Osteoblast (primary cell): ENCODE measurements at places on chromosomes 6 and 20. TPM values are rescaled to one million over a fixed set of nuclear protein-coding genes. Genes with fewer than 3 reads are reported as not detected.

Gene SOX18
- total RNA-seq, result under 0.01 TPM in 2 replicates

Gene GSTA4
- total RNA-seq, result 33.3 and 36.2 TPM in 2 replicates

Gene SIRPA
- total RNA-seq, result 13.8 and 15.9 TPM in 2 replicates

Gene ASIP
- total RNA-seq, result not detected in 2 replicates

Gene HRH3
- total RNA-seq, result not detected in 2 replicates

Gene PGC
- not detected in 2 replicates for total RNA-seq

Gene DDO
- 3.6 and 5.9 TPM in 2 replicates for total RNA-seq

Gene ULBP1
- 0.72 and 0.88 TPM in 2 replicates for total RNA-seq

Gene SPATA25
- total RNA-seq, result 1.2 and 1.4 TPM in 2 replicates

Gene SLC17A3
- total RNA-seq, result not detected in 2 replicates

Gene ESF1
- total RNA-seq, result 7.7 and 9.0 TPM in 2 replicates

Gene PI16
- total RNA-seq, result 1.8 TPM in 2 replicates

Gene CD24
- 3.3 and 4.1 TPM in 2 replicates for total RNA-seq

Gene GDAP1L1
- total RNA-seq, result 0.72 TPM in 1 of 2 replicates, not detected in the other

Gene SH3BGRL2
- 2.2 and 2.7 TPM in 2 replicates for total RNA-seq

Gene NKAPL
- total RNA-seq, result 1.1 and 1.2 TPM in 2 replicates

Gene ZBTB46
- total RNA-seq, result under 0.01 and 0.36 TPM in 2 replicates

Gene TAF4
- 4.3 and 4.7 TPM in 2 replicates for total RNA-seq

Gene SYNJ2
- total RNA-seq, result 91.6 and 94.8 TPM in 2 replicates

Gene SLC22A7
- total RNA-seq, result not detected in 2 replicates

Gene ELOVL2
- total RNA-seq, result under 0.01 and 0.29 TPM in 2 replicates

Gene OTOR
- not detected in 2 replicates for total RNA-seq

Gene PLN
- total RNA-seq, result 0.36 and 0.59 TPM in 2 replicates

Gene SLC22A2
- total RNA-seq, result under 0.01 TPM in 2 replicates

Gene PDE7B
- total RNA-seq, result 25.3 and 33.9 TPM in 2 replicates

Gene ABRACL
- total RNA-seq, result 42.3 and 43.0 TPM in 2 replicates

Gene PTK6
- total RNA-seq, result under 0.01 TPM in 1 of 2 replicates, not detected in the other

Gene PLCB1
- 13.4 and 23.3 TPM in 2 replicates for total RNA-seq

Gene RCAN2
- 14.1 and 15.6 TPM in 2 replicates for total RNA-seq

Gene HLA-DRB1
- 1.1 and 19.7 TPM in 2 replicates for total RNA-seq

Gene TCP11
- 0.29 and 0.72 TPM in 2 replicates for total RNA-seq

Gene PTGIS
- 33.6 and 89.8 TPM in 2 replicates for total RNA-seq

Gene PRDM1
- total RNA-seq, result 1.8 and 2.5 TPM in 2 replicates

Gene OOEP
- total RNA-seq, result 0.36 and 0.59 TPM in 2 replicates

Gene DNAAF9
- total RNA-seq, result 10.6 and 11.2 TPM in 2 replicates

Gene APOM
- total RNA-seq, result 1.1 and 1.2 TPM in 2 replicates

Gene RIPOR3
- total RNA-seq, result 1.1 and 2.4 TPM in 2 replicates

Gene PLTP
- total RNA-seq, result 15.3 and 21.7 TPM in 2 replicates

Gene PMEPA1
- total RNA-seq, result 20.3 and 23.5 TPM in 2 replicates

Gene AARS2
- total RNA-seq, result 6.2 and 6.5 TPM in 2 replicates
